ENCODE measurements at places on chromosomes 6 and 20.

DNA sequence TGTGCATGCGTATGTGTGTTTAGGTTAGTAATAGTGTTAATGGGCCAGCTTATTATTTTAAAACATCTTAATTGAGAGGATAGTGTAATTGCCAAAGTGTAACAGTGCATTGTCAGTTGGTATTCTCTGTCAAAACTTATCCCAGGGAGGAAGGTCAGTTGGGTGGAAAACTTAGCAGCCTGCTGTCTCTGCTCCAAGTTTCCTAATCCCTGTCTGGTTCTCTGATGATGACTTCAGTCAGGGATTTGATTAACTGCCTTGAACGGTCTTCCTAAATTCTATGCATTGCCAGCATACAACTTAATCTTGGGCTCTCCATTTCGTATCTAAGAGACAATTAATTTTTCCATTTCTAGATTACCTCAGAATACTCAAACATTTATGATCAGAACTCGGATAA, 51.1 kb downstream of the L3MBTL3 start:
- DNase-seq: no peak

GRCh38 chr6:136463743-136464142, 86.5 kb downstream of the MAP7 start:
- DNase-seq: no peak

GRCh38 chr20:2698186-2698817, 5.7 kb downstream of the EBF4 start:
- DNase-seq: no peak

GRCh38 chr6:47360388-47360787, 50.7 kb upstream of the TNFRSF21 start:
- no peak for DNase-seq

DNA sequence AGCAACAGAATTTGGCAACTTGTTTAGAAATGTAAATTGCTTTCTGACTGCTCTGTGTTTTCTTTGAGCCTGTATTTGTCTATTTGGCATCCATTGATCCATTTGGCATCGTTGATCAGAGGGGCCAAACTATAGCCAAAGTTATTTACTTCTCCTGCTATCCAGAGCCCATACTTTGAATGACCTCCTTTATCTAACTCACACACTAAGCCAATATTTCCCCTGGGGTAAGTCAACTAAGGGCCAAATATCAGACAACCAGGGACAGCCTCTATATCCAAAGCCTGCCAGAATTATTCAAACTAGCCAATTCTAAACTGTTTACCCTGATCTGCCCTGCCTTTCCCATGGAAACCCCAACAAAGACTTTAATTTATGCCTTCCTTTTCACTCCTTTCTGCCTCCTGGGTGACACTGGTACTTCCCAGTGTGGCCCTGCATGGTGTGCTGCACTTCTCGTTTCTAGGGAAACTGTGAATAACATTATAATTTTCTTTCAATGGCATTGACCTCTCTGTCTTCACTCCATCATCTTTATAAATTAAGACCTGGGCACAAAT, 19.8 kb upstream of the ZNF184 start:
- DNase-seq: no peak

GRCh38 chr20:10253780-10254179, 35.1 kb downstream of the SNAP25 start:
- DNase-seq: no peak

- DNase-seq: no peak
Observed at GRCh38 chr6:162294029-162294428, 433.5 kb downstream of the PRKN start.

DNA sequence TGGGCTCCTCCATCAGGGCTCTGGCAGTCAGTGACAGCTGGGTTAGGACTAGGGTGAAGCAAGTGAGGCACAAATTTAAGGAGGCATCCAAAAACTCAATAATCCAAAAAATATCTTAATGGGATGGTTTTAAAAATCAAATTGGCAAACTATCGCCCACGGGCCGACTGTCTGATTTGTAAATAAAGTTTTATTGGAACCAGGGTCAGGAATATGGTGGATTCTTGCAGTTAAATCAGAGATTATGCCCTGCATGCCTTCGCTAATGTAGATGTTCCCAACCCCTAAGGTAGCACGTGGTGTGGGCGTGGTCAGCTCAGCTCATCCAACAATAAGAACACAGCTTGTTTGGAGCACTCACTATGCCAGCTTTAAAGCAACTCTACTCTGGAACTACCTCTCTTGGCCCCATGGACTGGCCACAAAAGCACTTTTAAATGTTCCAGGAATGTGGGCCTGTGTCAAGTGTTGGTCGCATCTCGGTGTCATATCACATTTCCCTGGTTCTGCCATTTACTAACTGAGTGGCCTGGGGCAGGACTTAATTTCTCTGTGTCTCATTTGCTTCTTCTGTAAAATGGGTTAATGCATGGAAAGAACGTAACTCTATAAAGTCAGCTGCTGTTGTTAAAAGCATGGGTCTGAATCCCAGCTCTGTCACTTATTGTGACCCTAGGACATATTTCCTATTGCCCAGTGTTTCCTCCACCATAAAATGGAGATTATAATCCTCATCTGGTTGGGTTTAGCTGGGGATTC, 7.0 kb downstream of the TP53RK start:
- DNase-seq: no peak

- no peak for DNase-seq
Observed at GRCh38 chr6:22421198-22421597, 124.4 kb upstream of the PRL start.

DNA sequence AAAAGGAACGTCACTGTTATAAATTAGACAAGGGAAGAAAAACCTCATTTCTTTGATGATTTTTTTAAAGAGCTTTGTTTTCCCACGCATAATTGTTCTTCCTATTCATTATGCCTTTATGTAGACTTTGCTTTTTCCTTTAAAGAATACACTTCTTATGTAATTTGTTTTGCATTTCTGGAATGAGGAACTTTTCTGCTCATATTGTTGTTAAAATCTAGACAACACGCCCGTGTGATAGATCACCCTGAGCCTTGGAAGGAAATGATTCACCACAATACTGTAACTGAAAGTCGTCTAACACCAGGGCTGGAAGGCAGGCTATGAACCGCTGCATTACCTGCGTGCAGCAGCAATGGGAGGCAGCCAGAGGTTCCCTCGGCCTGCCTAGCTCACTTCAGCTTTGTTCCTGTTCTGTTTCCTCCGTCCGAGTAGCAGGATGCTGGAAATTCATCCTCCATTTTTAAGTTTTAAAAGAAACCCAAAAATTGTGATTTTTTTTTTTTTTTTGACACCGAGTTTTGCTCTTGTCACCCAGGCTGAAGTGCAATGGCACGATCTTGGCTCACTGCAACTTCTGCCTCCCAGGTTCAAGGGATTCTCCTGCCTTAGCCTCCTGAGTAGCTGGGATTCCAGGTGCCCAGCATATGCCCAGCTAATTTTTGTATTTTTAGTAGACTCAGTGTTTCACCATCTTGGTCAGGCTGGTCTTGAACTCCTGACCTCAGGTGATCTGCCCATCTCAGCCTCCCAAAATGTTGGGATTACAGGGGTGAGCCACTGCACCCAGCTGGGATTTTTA, 49.6 kb upstream of the ZNF217 start:
- DNase-seq: peak; percentile 40

DNA sequence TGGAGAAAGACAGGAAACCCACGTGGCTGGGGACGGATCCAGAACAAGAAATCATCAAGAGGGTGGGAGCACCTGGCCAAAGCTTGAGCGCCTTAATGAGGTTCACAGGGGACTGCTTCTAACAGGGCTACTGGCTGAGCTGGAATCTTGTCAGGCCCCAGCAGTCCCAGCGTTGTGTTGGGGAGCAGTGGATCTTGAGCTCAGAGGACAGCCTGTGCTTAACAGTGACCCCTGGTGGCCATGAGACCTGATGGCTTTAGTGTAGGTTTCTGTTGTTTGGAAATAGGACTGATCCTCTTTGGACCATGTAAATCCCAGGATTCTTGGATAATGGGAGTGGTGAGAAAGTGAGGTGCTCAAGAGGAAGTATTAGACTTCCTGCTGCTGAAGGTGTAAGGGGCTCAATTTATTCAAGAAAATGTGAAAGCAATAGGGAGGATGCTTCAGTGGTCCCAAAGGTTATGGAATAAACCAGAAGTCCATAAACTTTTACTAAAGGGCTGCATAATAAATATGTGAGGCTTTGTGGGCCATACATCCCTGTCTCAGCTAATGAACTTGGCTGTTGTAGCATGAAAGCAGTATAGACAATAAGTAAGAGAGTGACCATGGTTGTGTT, 216.2 kb downstream of the NFATC2 start:
- DNase-seq: peak; percentile 15

DNA sequence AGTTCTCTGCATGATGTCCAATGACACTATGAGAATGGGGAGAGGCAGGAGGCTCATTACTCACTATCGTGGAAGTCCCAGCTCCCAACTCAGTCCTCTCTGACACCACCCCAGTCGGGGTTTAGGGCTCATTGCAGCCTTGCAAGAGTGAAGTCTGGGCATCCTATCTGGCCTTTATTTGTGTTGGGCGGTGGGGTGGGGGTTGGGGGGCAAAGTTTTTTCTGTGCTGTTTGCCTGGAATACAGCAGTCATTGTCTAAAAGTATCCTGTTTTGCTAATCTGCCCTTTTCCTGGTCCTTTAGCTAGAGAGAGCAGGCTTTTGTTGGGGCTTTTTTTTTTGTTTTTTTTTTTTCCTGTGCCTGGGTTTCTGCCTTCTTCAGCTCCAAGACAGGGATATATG, 174.2 kb downstream of the MYLK4 start:
- DNase-seq: no peak

GRCh38 chr20:58790454-58790853, 60.2 kb downstream of the GNAS-AS1 start:
- DNase-seq: no peak

- DNase-seq: no peak
Observed at GRCh38 chr20:50618537-50618936, 72.8 kb downstream of the RIPOR3 start.

GRCh38 chr20:36988494-36988966, 37.0 kb upstream of the SAMHD1 start:
- DNase-seq: no peak

All from activated CD8-positive, alpha-beta memory T cell treated with anti-CD3 and anti-CD28 coated beads for 1 hour (primary cell).